Hematopoietic multipotent progenitor cell (in vitro differentiated cells): ENCODE measurements at places on chromosomes 6 and 20. TPM values are rescaled to one million over a fixed set of nuclear protein-coding genes. Genes with fewer than 3 reads are reported as not detected.

The SPDEF gene
- under 0.01 TPM for total RNA-seq

The USP49 gene
- total RNA-seq: 6.2 TPM

The EPHA7 gene
- not detected for total RNA-seq

The FOXQ1 gene
- total RNA-seq: not detected

The HLA-DQB1 gene
- total RNA-seq: 2.7 TPM

The CD24 gene
- 3.5 TPM for total RNA-seq

The C20orf204 gene
- total RNA-seq: 3.0 TPM

- no peak for DNase-seq
Measured at GRCh38 chr6:166157930-166158617, 9.6 kb downstream of the TBXT start.

DNA sequence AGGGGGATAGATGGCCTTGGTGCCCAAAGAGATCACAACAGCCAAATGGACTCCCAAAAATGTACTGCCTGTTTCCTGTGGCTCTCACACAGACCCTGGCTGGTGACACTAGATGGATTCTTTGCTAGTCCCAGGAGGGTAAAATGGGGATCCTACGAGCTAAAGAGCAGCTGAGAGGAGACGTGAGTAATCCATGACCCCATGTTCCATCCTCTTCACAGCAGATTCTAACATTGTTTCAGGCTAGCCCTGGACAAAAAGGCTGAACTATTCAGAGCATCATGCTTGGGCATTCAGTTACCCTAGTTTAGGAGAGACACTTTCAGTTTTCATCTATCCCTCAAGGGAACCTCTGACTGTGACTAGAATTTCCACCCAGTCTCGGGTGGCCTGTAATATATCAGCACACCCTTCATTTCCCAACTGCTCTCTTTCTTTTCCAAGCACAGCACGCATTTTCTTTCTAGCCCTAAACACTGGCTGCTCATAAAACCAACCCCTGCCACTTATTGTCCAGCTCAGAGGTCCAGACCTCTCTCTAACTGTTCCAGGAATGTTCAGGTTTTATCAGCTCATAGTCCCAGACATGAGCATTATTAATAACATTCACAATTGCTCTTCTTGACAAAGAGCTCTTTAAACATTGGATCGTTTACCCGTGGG is 48.5 kb downstream of the SLC22A1 start:
- no peak for DNase-seq

DNA sequence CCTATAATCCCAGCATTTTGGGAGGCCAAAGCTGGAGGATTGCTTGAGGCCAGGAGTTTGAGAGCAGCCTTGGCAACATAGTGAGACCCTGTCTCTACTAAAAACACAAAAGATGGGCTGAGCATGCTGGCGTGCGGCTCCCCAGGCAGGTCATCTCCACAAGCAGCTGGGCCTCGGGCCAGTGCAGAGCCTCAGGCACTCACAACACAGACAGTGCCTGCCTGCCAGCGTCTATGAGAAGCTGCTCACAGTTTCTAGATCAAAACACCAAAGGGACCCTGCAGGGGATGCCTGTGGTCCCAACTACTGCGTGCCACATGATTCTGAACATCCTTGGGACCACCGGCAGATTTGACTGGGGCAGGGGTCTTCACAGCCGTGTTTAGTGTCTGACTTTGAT is 59.4 kb downstream of the GINS1 start:
- DNase-seq: no peak

DNA sequence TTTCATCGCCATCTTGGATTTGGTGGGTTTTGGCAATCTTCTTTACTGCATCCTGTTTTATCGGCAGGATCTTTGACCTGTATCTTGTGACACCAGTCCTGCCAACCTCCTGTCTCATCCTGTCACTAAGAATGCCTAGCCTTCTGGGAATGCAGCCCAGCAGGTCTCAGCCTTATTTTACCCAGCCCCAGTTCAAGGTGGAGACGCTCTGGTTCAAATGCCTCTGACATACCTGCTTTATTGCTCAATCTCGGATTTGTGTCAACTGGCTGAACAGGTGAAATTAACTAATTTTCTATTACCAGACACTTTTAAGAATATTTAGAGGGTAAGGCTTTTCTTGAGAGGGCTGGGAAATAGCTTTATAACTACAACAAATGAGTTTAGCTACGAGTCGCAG is 102.5 kb downstream of the SASH1 start:
- no peak for DNase-seq

DNA sequence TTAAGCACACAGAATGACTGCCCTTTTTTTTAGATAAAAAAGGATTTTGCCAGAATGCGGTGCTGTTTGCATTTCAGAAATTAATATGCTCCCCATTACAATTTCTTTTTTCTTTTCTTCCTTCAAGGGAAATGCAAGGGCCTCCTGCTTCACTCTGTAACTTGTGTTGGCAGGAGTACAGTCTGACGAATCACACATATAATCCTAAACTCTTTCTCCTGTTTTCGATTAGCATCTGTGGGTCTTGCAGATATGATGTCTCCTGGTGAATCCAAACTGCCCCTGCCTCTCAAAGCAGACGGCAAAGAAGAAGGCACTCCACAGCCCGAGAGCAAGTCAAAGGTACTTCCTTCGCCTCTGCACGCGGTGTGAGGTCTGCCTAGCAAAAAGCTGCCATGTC is 149.5 kb downstream of the TMEM242 start:
- no peak for DNase-seq

DNA sequence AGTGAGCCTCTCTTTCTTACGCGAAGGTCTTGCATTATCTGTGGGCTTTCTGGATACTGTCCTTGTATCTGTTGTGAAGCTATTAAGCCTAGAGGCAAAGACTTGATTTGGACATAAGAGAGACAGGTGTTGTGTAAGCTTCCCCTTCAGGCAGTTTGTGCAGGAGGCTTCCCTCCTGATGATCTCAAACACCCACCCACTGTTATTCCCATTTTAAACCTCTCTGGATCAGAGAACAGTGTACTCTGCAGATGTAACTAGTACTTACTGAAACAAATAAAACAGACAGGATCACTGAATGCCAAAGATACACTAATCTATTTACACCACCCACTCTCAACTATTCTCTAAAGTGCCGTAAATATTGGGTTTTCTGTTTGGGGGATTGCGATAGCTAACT is 113.8 kb upstream of the RAB32 start:
- no peak for DNase-seq

DNA sequence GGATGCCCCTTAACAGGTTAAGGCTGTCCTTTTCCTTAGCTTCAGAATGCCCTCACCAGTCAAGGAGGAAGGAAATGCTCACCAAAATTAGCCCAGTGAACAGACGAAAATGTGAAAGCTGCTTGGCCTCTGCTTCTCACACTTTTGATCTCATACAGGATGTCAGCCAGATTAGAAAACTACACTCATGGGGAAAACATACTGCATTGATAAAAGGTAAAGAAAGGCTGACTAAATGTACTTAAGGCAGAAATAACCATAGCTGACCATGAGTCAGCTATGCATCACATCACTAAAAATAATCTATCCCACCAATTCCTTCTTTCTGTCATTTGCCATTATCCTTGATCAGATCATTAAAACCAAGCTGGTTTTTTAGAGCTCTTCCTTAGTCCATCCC is 198.4 kb upstream of the TENT5A start:
- no peak for DNase-seq

- DNase-seq: no peak
Measured at GRCh38 chr6:63783096-63783495, 147.5 kb downstream of the PHF3 start.

DNA sequence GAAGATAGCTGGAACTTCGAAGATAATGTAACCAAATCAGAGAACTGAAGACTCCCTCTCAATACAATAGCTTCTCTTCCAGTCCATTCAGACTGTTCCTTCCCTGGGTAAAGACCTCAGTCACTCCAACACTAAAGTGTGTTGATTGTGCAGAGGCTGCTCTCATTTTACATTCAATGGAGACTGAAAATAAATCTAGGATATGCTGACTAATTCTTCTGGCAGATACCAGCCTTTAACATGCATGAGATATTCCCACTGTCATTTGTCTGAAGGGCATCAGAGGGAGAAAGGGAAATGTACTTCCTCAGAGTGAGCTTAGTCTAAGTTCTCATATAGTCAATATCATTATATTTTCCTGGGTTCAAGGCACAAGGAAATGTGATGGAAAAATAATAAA is 166.4 kb upstream of the IRAK1BP1 start:
- DNase-seq: no peak

DNA sequence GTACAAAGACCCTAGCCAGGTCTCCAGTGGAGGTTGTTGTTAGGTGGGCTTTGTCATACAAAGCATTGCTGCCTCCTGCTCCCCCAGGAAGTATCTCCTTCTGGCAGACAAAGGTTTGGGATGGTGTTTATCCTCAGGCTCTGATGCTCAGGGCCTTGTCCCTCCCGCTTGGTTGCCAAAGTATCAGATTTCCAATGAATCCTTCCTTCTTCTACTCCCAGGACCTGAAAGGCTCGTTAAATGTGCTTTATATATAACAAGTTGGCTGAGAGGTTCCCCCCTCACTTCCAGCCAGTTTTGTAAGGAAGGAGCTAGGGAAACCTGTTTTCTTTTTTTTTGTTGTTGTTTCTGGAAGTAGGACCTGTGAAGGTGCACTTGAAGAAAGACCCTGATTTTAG is 14.4 kb downstream of the PTK7 start:
- no peak for DNase-seq

DNA sequence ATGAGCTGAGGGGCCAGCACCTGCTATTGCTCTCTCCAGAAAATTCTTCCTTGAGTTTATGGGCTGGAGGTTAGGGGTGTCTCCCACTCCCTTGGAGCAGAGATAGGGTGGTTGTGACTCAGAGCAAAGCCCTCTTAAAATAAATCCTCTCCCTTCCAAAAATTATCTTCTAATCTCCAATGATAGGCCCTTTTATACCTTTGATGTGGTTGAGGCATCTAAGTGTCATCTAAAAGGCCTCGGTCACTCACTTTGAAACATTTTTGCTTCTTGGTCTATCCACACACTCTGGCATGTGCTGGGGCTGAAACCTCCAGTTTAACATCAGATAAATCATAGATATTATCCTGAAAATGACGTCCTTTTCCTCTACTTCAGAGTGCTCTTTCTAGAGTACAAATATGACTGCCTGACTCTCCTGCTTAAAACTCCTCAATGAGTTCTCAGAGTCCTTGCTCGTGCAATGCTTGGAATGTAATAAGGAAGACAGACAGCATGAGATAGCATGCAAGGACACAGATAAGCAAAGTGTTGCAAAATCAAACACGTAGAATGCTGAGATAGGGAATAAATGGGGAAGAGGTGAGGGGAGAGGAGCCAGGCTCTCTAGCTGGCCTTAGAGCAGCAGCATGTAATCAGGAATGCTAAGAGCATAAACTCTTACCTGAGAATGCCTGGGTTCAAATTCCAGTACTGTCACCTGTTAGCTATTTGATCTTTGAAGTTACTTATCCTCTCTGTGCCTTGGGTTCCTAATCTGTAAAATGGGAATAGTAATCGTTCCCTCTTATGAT is 374.1 kb upstream of the CITED2 start:
- no peak for DNase-seq

DNA sequence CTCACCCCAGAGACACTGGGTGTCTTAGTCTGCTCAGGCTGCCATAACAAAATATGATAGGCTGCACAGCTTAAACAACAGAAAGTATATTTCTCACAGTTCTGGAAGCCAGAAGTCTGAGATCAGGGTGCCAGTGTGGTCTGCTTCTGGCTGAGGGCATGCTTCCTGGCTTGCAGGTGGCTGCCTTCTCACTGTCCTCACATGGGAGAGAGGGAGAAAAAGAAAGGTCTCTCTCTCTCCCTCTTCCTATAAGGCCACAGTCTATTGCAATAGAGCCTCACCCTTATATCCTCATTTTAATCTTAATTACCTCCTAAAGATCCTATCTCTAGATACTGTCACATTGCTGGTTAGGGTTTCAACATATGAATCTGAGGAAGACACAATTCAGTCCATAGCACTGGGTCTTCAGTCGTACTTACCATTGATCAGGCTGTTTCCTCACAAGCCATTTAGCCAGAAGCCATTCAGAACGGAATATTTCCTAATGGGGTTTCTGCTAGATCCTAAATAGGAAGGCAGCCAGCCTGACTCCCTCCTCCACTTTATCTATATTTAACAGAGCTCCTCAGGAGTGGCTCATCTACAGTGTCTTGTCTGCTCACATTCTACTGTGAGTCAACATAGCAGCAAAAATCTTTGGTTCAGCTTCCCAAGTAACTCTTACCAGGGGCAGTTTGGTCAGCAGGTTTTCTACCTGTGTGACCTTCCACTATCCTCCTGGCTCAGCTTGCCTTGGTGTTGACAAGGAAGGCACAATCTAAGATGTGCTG is 42.2 kb downstream of the CD164 start:
- no peak for DNase-seq

DNA sequence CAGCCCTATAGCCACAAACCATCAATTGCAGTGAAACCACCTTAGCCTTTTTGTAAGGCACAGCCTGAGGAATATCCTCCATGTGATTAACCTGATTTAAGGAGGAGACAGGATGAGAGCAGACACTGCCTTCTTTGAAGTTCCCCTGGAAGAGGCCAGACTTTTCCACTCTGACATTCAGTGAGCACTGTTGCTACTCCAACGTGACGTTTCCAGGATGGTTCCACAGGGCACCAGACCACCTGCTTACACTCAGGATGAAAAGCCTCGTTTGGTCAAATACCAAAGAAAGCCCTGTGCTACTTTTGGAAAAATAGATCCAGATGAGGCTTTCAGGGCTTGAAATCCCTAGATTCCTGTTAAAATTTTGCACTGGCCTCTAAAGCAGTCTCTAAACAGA is 1102.1 kb upstream of the FLRT3 start:
- no peak for DNase-seq

DNA sequence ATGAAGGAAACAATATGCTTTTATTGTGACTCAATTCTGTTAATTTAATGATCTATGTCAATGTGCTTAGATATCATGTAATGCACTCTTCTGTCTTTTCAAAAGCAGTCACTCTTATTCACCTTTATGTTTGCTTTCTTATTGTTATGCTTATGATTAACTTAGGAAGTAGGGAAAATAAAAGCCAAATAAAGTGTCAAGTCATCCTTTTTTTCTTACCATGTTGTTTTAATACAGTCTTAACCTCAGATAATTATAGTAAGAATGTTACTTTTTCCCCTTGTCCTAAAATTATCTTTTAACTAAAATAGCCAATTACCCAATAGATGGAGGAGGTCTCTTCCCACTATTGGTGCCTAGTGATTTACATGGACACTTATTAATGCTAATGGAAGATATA is 72.6 kb downstream of the TFAP2B start:
- no peak for DNase-seq

GRCh38 chr20:3248167-3248992 is 9.4 kb upstream of the SLC4A11 start:
- DNase-seq: peak; percentile 55

- DNase-seq: peak; percentile 93
Measured at GRCh38 chr6:73695619-73696421, at the start of gene CD109. CD109 (plus strand) TSS chr6:73696203; CDS start chr6:73696216, 13 bp downstream.
